CD4-positive, alpha-beta T cell treated with Interferon gamma for 1 hour (primary cell): ENCODE measurements at places on chromosomes 7 and 10.

DNA sequence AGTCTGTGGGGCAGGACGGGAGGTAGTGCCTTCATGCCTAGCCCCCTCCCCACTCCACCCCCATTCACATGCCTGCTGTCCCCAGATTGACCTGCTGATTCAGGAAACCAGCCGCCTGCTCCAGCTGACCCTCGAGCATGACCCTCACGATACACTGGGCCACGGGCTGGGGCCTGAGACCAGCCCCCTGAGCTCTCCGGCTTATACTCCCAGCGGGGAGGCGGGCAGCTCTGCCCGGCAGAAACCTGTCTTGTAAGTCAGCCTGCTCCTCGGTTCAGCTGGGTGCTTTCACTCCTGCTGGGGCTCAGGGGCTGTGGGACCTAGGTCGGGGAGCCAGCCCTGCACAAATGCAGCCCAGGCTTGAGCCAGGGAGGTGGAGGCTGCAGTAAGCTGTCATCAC lies 22.4 kb downstream of the LIMK1 start:
- DNase-seq, result no peak

- DNase-seq, result no peak
Observed at GRCh38 chr7:6436385-6436685, 11.4 kb downstream of the DAGLB start.

- DNase-seq, result no peak
Observed at GRCh38 chr10:55019439-55019838, 218.4 kb upstream of the PCDH15 start.

DNA sequence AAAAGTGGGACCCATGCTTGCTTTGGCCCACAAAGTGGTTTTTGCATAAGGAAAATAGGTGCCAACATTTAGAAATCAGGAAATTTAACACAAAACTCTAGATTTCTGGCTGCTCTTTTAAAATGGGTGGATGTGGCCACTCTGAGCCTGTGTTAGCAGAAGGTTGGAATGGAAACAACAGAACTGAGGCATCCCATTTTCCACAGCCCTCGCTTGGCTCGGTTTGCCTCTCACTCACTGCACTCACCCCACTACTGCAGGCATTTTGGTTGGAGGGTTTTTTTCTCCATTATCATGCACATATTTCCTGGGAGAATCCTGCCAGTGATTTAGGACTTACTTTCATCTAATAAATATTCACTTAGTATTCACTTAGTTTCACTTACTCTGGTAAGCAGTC lies 178.9 kb downstream of the BICC1 start:
- DNase-seq, result no peak

GRCh38 chr10:123157210-123157609 lies 3.0 kb downstream of the BUB3 start:
- DNase-seq, result no peak

DNA sequence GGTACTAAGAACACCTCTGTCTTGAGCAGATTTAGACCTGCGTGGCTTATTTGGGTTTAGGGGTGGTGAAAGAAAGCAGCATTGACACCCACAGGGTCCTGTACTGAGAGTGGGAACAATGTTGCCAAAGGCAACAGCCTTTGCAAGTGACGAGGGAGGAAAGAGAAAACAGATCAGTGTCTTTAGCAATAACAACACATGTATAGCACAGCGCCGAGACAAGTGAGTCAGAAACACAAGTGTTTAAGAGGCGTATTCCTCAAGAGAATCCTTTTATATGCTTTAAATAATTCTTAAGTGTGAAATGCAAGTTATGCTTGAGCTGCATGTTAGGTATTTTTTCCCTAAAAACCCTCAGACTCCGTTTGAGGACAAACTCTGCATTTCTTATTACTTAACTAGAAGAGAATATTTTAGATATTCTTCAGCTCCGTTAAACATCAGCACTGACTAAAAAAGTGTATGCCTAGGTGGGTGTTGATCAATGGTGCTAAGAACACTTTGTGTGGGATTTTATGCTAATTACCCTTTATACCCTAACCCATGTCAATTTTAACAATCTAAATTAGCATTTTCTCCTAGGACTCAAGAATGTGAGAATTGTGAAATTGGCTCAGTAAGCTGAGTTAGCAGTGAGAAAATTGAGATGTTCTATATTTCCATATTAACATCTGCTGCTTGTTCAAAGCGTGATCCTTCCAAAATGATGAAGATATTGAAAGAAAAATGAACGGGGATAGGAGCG lies 1095.4 kb upstream of the CELF2 start:
- no peak for DNase-seq

DNA sequence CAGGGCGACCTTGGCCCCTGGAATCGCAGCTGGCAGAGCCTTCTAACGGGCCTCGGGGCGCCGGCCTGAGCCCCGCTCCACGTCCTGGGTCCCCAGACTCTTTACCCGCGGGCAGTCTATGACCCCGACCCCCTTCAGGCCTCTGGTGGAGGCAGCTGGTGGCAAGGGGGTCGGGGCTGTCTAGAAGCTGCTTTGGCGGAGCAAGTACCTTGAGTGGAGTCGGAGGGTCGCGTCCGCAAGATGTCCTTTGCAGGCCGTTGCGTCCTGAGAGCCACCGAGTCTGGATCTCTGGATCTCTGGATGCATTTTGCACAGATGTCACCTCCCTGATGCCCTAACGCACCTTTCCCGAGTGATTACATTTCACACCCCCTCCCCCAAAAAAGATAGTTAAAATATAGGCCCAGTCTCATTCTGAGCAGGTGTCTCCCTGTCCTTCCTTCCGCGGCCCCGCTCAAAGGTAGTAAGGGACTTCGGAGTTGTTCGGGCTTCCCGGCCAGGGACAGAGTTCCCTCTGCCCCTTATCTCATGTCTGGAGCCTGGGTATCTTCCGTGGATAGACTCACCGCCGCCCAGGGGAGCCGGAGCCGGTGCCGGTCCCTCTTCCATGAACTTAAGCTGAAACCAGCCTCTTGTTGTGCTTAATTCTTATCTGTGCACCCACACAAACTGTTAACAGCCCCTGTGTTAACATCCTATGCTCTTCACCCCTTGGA lies 457 bp downstream of the ACADSB start:
- no peak for DNase-seq

GRCh38 chr7:126535176-126535575 lies 717.6 kb downstream of the GRM8 start:
- no peak for DNase-seq

DNA sequence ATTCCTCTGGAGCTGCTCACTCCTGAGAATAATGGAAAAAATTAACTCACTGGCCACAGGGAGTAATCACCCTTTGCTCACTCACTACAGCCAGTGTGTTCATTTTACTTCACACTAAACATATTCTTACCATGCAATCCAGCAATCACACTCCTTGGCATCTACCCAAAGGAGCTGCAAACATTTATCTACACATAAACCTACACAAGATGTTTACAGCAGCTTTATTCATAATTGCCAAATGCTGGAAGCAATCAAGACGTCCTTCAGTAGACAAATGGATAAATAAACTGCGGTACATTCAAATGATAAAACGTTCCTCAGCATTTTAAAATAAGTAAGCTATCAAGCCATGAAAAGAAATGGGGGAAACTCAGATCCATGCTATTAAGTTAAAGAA lies 34.2 kb upstream of the POM121L12 start:
- DNase-seq, result no peak

- no peak for DNase-seq
Observed at GRCh38 chr7:158763454-158764033, 58.9 kb upstream of the NCAPG2 start.

- no peak for DNase-seq
Observed at GRCh38 chr10:76550806-76551205, 1086.8 kb downstream of the KCNMA1 start.

DNA sequence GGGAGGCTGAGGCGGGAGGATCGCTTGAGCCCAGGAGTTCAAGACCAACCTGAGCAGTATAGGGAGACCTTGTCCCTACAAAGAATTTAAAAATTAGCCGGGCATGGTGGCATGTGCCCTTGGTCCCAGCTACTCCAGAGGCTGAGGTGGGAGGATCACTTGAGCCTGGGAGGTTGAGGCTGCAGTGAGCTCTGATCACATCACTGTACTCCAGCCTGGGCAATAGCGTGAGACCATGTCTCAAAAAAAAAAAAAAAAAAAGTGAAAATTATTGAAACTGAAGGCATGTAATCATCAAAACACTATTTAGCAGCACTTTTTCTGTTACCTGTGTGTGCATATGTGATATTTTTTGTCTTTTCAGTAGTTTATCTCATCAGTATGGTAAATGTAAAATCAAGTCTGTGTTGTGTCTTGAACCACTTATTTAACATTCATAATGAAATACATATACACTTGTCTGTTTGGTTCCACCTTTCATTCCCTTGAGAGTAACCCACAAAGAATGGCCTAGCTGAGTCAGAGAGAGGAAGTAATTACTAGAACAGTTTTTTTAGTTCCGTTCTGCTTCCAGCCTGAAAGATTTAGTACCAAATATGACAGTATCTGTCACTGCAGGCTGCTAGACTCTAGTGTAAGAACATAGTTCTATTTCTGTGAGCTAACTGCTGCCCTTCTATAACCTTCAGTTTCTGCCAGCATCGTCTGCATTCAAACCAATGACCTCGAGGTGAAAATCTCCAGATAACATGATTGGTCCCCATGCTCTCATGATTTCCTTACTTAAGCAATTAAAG lies 68.6 kb downstream of the MMRN2 start:
- no peak for DNase-seq

GRCh38 chr7:39211581-39211980 lies 233.9 kb downstream of the POU6F2 start:
- DNase-seq, result no peak
